ENCODE measurements at places on chromosomes 11 and 22.

GRCh38 chr11:128662076-128662475 is 31.8 kb upstream of the FLI1 start:
- DNase-seq = no peak

DNA sequence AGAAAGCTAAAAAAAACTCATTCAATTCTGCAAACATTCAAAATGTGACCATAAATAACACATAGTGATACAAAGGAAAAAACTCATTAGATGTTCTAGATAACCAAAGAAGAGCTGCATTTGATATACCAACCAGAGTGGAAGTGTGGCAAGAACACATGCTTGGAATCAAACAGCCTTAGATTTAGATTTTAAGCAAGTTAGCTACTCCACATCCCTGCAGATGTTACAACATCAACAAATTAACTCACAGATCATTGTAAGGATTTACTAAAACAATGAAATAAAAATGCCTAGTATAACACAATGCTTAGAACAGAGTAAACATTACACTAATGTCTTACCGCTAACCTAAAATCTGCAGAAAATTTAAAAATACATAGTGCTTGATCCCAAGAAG is 114.0 kb upstream of the AKIP1 start:
- no peak for DNase-seq

DNA sequence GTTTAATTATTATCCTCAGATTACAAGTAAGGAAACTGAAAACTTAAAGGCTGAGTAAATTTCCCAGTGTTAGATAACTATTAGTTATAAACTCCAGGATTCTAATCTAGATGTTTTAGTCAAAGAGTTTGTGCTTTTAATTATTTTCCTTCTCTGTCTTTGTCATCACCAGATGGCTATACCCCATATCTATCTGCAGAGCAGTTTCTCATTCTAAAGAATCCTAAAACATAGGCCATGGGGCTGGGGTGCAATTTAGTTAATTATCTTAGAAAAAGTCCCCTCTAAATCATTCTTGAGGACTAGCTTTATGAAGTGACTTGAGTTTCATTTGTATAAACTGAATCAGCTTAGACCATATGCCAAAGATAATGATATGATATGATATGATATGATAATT is 556.3 kb upstream of the ANO5 start:
- no peak for DNase-seq

DNA sequence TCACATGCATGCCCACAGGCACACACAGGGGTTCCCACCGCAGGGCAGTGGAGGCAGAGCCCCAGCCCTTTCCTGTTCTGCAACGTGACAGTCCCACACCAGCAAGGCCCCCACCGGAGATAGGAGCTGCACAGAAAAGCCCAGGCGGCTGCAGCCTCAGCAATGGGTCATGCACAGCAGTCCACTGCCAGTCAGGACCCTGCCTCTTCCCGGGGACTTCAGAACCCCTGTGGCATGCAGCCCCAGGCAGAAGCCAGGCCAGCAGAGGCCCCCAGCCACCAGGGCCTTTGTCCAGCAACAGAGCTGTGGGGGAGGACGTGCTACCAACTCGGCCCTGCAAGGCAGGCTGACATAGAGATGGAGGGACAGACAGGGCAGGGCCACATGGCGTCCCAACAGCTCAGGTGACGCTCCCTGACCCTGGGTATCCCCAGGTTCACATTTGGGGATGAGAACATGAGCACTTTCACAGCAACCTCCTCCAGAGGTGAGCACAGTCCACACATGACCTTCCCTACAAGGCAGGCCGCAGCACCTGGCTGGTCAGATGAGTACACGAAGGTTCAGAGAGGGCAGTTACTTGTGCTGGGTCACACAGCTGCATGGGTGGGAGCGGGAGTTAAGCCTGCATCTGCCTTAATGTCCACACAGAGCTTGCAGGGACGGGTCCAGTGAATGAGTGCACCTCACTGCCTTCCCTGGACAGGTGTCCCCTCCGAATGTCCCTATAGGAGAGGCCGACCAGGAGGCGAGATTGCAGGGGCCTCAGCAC is 87.3 kb downstream of the CELSR1 start:
- DNase-seq = no peak

GRCh38 chr11:86755146-86755545 is 45.2 kb upstream of the PRSS23 start:
- no peak for DNase-seq

GRCh38 chr11:14339356-14339755 is 19.6 kb downstream of the RRAS2 start:
- DNase-seq = no peak

DNA sequence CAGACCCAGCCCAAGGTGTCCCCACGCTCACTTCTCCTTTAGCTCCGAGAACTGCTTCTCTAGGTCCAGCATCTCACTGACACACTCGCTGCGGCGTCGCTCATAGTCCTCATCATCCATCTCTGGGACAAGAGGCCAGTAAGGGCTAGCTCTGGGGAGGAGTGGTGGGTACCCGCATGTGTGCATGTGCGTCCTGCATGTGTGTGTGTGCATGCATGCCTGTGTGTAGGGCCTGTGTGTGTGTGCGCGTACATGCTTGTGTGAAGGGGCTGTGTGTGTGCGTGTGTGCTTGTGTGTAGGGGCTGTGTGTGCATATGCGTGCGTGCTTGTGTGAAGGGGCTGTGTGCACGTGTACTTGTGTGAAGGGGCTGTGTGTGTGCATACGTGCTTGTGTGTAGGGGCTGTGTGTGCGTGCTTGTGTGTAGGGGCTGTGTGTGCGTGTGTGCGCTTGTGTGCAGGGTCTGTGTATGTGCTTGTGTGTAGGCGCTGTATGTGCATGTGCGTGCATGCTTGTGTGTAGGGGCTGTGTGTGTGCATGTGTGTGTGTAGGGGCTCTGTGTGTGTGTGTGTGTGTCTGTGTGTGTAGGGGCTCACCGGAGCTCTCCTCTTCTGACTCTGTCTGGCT is 3.3 kb downstream of the BRMS1 start:
- no peak for DNase-seq

DNA sequence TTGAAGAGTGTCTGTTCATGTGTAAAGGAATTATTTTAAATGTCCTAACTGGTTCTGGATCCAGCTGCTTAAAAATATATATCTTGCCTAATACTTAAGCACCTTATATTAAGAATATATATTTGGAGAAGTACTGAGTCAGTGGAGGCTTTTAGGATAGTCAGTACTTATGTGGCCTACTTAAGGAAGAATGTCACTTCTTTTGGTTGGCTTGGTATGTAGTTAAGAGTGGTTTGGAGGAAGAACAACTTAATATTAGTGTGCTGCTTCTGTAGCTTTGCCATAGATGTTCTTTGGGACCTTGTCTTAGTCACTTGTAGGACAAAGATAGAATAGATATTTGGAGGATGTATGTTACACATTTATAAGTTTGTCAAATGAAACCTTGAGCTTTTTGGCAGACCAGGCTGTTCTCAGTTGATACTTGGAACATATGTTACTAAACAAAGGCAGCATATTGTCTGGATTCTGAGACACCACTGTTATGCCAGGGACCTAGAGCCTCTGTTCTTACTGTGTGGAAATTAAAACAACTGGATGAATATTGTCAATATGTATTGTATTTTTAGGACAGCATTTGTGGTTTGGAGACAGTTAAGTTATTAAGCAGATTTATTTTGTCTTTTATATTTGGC is 4.9 kb downstream of the HIPK3 start:
- DNase-seq = no peak

DNA sequence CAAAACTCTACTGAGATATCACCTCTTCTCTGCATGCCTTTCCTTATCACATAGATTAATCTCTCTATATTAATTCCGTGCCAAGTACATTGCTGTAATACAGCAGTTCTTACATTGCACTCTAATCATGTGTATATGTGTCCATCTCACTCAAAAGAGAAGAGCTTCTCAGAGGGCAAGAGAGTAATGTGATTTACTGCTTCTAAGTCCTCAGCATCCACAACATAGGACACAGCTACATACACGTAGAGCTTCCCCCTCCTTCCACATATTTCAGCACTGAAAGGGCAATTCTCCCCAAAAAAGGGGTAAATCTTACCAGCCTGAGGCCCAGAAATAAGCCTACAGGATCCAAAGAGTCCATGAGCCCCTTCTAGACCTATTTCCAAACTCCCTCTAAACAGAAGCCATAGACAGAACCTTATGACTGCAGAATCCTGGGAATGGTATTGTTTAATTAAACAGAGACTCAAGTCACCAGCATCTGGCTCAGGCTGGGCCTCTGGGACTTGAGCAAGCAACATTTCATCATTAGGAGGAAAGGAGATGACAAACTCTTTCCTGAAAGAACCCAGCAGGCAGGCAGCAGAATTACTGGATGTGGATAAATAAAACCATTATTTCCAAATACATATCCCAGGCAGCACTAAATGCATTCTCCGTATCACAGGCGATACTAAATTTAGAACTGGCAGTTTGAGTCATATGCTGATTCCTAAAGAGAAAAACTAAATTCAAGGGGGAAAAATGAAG is 87.2 kb downstream of the KCNC1 start:
- no peak for DNase-seq

DNA sequence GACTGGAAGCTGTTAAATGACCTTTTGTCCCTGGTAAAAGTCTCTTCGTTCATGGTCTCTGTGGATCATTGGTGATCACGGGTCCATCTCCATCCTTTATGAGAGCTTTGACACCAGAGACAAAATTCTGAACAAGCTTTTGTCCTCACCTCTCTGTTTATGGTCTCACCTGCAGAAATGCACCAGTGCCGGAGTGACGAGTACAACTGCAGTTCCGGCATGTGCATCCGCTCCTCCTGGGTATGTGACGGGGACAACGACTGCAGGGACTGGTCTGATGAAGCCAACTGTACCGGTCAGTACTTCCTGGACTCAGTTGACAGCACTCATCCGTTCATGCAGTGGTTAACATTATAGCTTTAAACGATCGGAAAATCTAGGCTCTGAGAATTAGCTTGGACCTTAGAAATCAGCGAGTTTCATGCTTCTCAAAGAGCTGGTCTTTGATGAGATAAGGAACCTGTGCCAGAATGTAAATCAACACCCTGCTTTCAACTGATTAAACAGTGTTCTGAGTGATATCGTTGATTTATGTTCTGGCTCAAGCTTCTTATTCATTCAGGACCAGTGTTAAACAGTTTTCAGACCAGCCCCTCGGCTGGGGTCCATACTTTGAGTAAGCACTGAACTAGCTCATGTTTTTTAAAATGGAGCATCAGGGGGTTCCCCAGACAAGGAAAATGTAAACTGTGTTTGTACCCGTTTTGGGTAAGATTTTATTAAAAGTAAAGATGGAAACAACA is 124.5 kb upstream of the SORL1-AS1 start:
- DNase-seq = no peak

GRCh38 chr22:29713156-29713727 is 6.6 kb upstream of the CABP7 start:
- no peak for DNase-seq

DNA sequence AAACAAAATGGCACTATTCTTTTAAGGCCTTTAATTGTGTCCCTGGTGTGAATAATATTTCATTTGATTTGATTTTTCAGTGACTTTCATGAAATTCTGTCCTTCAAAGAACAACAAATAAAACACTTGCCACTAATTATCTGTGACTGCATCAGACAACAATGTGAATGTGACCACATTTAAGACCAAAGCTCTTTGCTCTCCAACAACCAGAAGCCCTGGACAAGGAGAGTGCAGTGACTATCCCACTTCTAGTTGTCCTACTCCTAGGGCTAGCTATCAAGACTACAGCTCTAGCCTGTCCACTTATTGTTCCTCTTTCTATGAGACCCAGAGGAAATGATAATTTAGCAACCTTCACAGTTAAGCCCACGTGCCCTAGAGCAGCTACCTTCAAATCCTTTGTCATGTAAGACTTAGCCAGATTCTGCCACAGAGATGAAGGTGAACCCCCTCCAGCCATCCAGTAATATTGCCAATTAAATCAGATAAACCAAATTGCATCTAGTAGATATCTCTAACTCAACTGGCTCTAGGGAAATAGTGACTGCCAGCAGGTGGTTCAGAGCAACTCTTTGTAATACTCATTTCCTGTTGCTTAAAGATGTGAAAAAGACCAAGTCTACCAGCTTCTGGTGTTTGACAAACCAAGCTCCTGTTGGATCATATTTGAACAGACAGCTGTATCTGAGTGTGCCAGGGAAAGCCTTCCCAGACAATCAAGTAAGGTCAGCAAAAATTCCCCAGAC is 142.6 kb upstream of the BLID start:
- DNase-seq = no peak

DNA sequence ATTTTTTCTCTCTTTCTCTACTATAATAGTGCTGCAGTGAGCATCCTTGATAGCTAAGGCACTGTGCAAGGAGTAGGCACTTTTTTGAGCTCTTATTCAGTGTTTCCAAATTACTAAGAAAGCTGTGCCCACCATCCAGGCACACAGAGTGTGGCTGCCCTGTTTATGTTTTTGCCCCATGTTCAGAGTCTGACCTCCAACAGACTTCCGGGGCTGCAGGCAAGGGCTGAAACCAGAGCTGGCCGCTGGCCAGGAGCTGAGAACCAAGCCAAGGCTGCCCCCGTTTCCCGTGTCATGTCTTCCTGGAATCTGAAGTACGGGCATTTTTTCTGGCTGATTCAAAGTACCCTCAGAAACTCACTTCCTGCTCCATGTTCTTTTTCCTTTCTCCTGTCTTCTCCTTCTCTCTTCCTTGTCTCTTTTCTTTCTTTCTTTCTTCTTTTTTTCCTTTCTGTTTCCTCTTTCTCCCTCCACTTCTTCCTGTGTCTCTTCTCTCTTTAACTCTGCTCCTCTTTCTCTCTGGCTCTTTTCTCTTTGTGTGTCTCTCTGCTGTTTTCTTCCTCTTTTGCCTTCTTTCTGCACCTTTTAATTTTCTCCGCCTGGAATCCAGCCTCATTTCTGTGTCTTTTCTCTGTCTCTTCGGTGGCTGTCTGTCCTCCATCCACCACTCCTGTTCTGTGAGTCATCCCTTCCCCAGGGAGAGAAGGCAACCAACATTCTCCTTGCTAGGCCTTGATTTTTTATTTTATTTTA is 17.0 kb upstream of the KCTD14 start:
- no peak for DNase-seq

- no peak for DNase-seq
Observed at GRCh38 chr11:69141742-69142141, 14.0 kb upstream of the SMIM38 start.

DNA sequence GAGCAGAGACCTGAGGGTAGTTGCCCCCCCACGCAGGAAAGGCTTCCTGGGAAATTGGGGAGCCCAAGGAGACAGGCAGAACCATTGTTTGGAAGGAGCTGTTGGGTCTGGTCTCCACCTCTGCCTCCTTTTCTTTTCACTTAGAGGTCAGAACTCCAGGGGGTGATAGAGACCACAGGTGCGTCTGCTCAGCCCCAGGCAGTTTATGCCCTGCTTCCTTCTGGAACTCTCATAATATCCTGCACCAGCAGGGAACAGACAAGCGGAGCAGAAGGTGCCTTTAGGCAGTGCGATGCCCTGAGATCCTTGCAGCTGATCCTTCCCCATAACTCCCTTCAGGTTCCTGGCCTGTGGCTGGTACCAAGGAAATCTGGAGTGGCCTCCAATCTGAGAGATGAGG is 120.2 kb downstream of the NECTIN1 start:
- no peak for DNase-seq

GRCh38 chr11:64916040-64916774 is 802 bp downstream of the ATG2A start:
- DNase-seq = no peak

GRCh38 chr11:117478126-117478860 is 150.6 kb downstream of the CEP164 start:
- no peak for DNase-seq
